ENCODE measurements at places on chromosomes 16 and 17.

DNA sequence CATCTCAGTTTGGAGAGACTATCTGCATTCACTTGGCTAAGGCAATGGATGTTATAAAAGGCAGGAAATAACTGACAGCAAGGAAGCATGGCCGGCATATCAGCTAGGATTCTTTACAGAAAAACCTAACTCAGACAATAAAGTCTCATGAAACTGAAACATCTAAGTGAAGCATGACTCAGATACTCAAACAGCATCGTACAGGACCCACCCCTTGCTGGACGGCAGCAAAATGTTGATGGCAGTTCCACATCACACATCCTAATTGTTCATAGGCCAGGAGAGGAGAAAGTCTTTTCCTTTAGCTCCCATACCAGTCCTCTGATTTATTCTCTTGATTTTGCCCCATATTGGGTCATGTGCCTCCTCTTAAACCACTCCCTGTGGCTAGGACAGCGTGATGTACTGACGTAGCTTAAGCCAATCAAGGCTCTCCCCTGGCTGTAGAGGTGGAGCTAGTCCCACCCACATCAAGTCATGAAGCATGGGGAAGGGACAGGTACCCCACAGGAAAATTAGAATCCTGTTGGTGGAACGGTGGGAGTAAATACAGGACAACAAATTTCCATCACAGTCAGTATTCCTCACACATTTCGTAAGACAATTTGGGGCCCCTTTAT is 178.9 kb downstream of the IRX3 start:
- DNase-seq: no peak

DNA sequence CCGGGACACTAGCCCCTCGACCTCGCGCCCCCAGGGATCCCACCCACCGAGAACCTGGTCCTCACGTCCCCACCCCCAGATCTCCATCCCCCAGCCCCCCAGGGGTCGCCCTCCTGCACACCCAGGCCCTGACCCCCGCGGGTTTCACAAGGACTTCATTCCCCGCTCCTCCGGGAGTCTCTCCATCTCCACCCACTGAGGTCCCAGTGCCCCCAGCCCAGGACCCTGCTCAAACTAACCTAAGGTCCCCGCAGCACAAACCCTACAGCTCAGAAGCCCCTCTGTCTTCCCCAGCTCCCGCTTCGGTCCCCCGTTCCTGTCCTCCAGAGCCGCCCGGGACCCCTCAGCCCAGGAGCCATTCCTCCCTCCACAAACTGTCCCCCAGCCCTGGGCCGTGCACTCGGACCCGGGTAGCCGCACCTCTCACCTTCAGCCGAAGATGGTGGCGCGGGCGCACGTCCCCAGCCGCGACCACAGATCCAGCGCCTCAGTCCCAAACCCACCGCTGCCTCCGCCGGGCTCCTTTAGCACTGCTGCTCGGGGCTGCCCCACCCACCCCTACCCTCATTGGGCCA is at the start of gene MYH10:
MYH10 (minus strand) TSS at position 499 of the 575 bp plus-strand sequence. CDS start 7,479 bp downstream, outside the sequence.
- no peak for DNase-seq

- DNase-seq: peak; percentile 63
Measured at GRCh38 chr17:50060951-50061712, 5.2 kb downstream of the ITGA3 start.

DNA sequence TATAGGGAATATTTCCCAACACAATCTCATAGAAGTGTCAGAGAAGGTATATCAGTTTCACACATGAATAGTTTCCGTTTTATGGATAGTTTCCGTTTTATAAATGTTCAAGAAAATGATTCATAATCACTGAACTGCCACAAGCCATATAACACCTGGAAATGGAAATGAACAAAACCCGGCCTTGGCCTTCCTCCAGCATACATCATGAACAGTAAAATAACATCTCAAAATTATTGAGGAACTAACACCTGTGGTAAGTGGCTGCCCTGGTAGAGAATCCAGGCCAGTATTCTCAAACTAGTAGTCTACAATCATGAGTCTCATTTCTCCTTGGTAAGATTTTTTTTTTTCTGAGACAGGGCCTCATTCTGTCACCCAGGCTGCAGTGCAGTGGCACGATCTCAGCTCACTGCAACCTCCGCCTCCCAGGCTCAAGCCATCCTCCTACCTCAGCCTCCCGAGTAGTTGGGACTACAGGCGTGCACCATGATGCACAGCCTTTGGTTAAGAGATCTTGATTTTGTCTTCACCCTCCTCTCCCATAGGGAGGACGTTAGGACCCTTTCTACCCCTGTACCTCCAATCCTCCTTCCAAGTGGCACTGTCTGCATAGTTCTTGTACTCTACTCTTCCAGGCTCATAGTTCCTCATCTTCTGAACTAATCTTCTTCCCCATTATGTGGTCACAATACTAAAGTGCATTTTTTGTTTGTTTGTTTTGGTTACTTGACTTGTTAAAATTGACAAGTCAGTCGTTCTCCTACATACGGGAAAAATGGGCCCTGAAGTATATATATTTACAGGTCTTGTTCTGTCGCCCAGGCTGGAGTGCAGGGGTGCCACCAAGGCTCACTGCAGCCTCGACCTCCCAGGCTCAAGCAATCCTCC is 15.0 kb upstream of the RGS9 start:
- no peak for DNase-seq
